ENCODE measurements at places on chromosomes 6 and 20.

- DNase-seq = no peak
Measured at GRCh38 chr20:25076731-25077609, 5.0 kb downstream of the VSX1 start.

DNA sequence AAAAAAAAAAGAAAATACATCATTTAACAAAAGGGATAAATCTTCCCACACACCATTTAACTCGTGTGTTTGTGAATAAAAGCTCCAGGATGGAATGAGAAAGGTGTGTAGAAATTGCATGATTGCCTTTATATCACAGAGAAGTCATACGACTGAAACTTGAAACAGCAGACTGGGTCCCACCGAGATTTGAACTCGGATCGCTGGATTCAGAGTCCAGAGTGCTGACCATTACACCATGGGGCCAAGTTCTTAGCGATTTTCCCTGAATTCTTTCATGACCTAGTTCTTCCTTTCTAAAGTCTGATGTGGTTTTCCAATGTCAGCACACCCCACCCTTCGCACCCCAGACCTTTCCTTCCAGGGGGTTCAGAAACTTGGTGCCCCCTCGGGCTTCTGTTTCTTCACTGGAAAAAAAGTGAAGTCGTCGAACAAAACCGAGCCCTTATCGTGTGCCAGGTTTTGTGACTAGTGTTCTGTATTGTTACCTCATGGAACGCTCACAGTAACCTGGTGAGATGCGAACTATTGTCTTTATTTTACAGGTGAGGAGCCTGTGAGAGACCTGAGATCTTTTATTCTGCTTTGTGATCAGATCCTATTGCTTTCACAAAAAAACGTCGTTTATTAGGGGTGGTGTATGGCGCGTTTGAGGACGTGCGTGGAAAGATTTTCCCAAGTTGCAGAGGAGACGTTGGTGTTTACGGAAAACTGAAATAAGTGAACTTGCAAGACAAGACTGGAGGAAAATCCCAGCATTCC, 120.8 kb downstream of the OR2B2 start:
- peak; percentile 49 for DNase-seq

DNA sequence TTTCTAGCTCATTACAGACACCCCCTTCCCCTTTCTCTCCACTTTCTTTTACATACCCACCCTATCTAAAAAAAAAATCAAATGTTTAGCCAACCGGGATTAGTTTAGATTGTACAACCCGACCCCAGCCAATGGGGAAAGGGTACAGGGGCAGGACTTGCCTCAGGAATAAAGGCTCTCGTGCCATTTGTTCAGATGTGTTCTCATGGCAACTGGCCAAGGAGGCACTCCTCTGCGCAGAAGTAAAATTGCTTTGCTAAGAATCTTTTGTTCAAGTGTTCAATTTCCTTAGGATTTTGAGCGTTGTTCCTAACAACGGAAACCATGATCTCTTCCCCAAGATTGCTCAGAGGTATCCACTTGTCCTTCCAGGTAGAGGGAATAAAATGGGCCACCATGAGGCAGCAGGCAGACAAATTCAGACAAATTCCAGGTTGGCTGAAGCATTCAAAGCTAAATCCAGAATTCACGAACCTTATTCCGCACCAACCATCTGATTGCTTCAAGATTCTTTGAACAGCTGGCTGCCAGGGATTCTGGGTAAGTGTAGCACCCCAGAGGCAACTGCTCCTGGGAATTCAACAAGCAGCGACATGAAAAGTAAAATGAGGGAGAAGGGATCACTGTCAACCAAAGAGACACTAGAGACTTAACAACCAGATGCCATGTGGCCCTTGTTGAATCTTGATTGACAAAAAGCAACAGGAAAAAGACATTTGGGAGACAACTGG, 431.8 kb downstream of the PREX1 start:
- no peak for DNase-seq

GRCh38 chr6:161242113-161242512, 31.7 kb downstream of the AGPAT4 start:
- DNase-seq = no peak

- no peak for DNase-seq
Measured at GRCh38 chr6:11139051-11139960, 27.8 kb upstream of the ERVFRD-1 start.

- no peak for DNase-seq
Measured at GRCh38 chr6:111450636-111451035, 32.4 kb downstream of the REV3L start.

DNA sequence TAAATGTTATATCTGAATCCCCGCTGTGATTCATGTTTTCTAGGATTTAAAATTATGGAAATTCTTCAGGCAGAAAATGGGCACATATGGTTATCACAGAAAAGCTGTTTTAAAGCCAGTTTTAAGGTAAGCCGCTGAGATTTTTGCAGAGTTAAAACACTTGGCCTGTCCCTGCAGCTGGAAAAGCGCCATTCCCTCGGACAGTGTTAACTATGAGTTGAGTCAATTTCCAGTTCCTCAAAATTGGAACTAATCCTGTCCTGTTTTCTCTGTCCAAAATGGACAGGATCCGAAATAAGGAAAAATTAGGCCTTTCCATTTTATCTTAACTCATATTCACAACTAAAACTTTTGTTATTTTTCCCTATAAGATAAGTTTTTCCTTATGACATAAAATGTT, 225.2 kb downstream of the SAMD5 start:
- no peak for DNase-seq

DNA sequence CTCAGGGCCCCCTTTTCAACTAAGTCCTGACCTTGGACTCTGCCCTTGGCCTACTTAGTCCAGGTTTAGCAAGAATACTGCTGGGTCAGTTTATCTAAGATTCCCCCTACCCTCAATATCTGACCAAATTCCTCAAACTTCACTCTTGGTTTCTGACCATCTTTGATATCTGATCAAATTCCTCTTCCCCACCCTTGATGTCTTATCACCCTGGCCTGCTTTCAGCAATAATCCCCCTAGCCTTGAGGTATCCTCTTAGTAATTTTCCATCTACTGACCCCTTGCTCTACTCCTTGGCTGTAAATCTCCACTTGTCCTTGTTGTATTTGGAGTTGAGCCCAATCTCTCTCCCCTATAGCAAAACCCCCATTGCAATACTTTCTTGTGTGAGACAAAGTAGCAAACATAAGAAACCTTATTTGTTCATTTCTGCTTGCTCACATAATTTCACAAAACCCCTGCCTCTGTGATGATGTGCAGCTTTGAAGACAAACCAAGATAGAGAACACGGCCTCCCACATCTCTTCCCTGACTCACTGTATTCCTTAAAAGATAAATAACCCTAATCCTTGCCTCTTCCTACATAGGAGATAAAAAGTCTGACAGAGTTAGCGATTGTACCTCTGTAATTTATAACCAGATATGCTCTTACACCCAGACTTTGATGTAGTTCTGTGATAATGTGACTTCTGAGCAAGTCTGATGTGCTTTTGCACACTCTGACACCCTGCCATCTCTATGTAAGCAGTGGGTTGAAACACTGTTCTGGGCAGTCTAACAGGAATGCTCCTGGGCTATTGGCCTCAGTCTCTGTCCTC, 13.8 kb upstream of the IYD start:
- DNase-seq = no peak

DNA sequence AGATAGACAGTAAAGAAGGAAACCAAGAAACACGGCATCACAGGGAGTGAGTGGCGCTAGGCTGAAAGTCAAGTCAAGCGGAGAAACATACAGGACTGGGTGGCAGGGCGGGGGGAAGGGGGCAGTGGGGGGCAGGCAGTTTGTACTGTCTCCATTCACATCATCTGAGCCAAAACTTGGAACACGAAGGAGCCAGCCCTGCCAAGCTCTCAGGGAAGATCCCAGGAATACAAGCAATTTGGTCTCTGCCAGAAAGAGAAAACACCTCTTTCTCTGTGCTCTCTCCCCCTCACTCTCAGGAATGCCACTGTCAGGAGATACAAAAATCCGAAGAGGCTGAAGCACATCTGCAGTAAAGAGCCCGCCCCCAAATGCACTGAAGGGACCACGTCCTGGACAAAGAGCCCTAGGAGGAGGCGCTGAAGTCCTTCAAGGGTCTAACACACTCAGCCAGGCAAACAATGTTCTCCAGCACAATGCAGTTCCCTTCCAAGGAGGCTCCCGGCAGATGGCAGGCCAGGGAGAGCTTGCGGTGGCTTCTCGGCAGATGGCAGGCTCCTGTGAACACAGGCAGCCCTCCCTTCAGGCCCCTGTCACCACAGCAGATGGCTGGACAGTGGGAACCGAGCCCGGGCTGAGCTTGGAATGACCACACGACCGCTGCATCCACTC, 90.0 kb downstream of the ATP9A start:
- DNase-seq = no peak

GRCh38 chr6:150418827-150419594, 50.2 kb downstream of the IYD start:
- DNase-seq = no peak

DNA sequence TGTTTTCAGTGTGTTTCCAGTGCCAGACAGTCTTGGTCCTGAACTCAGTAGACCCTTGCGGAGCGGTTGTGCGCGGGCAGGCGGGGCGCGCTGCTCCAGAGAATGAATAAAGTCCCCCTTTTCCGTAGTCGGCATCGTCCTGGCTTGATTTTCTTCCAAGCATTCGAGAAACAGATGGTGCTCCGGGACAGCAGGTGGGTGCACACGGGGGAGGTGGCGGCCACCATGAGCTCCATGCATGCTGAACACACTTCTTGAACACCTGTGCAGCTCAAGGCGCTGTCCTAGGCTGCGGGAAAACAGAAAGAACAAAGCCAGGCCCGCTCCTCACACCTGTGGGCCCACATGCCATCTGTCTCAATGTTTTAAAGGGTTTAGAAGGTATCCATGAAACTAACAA, 125.2 kb downstream of the TAF4 start:
- no peak for DNase-seq

DNA sequence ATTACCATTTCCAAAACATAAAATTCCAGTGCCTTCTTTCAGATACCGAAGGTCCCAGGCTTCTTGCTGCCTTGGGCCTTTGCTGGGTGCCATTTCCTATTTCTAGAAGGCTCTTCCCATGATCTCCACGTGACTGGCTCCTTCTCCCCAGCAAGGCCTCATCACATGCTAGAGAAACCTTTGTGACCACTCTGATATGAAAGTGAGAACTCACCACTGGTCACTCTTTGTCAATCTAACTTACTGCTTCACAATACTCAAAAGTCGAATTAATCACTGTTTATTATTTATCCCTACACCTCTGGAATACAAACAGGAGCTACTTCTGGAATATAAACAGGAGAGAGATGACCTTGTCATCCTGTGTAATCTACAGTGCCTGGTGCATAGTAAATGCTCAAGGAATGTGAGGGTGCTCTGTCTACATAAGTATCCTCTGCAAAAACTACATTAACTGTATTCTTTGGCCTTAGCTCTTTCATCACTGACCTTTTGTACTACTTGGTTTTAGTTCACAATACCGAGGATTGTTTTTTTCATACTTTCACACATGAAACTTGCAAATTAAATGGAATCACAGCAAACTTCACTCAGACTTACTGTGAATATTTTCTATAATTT, 1.6 kb downstream of the STX7 start:
- no peak for DNase-seq

- no peak for DNase-seq
Measured at GRCh38 chr20:62553136-62553837, 77.5 kb upstream of the GATA5 start.

DNA sequence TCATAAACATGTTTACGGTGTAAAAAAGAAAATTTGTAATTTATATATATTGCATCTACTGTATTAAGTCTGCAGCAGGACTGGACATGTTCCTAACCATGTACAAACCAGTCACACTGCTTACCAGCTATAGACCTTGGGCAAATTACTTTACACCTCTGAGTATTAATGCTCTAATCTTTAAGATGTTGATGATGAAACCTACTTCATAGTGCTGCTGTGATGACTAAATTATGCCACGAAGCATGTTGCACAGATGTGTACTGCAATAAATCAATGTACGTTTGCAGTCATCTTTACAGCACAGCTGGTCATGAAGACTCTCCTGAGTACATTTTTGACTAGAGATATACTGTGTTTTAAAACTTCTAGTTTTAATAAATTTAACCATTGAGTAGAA, 42.6 kb downstream of the PRKN start:
- DNase-seq = no peak

GRCh38 chr6:31356946-31357466, at the start of gene HLA-B:
HLA-B (minus strand) TSS chr6:31357179; CDS start chr6:31357158, 21 bp downstream.
- peak; percentile 59 for DNase-seq

- no peak for DNase-seq
Measured at GRCh38 chr6:50925548-50925947, 106.9 kb downstream of the TFAP2B start.

GRCh38 chr20:59864726-59865125, 68.7 kb downstream of the SYCP2 start:
- no peak for DNase-seq

DNA sequence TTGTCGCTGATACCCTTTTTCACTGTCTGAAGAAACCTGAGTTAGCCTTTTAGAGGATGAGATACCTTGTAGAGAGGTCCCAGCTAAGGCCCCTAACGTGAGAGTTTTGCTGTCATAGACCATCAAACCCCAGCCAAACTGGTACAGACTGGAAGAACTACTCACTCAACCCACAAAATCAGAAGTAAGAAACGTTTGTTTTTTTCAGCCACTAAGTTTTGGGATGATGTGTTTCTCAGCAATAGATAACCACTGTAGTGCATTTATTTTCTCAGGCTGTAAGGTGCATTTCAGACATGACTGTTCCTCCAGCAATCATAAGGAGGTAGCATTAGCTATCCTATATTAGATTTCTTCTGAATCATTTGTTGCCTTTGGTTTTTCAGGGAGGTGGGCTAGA, 407.3 kb upstream of the FLRT3 start:
- no peak for DNase-seq

DNA sequence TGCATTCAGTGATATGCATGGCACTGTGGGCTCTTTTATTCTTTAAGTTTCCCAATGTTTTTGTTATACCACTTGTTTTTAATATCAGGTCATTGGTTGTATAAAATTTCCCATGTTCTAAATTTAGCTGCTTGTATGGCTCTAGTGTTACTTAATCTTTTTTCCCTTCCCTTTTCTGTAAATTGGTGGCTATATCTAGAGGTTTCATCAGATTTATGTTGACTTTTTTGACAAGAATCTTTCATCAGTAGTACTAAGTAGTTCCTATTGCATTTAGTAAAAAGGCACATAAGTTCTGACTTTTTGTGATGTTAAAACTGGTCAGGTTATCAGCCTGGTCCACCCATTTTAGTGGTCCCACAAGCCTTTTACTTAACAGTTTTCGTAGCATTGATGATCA, 51.1 kb downstream of the MMS22L start:
- no peak for DNase-seq

GRCh38 chr6:36759148-36759759, 61.6 kb downstream of the RAB44 start:
- DNase-seq = no peak

GRCh38 chr20:5072756-5073659, 46.8 kb downstream of the PCNA start:
- DNase-seq = peak; percentile 40

GRCh38 chr6:150831577-150831976, 33.9 kb upstream of the MTHFD1L start:
- no peak for DNase-seq

Measured in AG09319 (cell line).